ENCODE measurements at places on chromosomes 12 and 14. TPM values are rescaled to one million over a fixed set of nuclear protein-coding genes. Genes with fewer than 3 reads are reported as not detected.

GRCh38 chr14:92638904-92639303 lies 109.5 kb downstream of the LGMN start:
- DNase-seq, result no peak

GRCh38 chr14:85336817-85337216 lies 193.1 kb upstream of the FLRT2 start:
- DNase-seq, result no peak

GRCh38 chr12:128864516-128865186 lies 11.4 kb downstream of the GLT1D1 start:
- DNase-seq, result no peak

DNA sequence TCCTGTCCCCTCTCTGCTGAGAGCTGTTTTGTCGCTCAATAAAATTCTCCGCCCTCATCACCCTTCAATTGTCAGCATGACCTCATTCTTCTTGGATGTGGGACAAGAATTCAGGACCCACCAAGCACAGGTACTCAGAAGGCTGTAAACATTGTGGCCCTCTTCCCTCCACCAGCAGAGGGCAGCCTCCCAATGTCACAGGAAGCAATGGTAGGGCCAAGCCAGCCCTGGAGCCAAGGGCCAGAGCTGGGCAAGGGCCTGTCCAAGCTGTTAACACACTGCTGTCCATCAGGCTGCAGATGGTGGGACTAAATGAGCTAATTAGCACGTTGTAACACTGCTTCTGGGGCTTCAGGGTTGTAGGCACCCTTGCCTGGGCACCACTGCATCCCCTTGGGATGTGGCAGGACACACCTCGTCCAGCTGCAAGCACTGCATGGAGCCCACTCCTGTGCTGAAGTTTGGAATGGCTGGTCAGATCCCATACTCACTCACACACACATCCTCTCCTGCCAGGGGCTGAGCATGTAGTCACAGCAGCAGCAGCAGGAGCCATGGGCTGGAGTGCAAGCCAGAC lies 62.7 kb upstream of the HECTD1 start:
- DNase-seq, result no peak

DNA sequence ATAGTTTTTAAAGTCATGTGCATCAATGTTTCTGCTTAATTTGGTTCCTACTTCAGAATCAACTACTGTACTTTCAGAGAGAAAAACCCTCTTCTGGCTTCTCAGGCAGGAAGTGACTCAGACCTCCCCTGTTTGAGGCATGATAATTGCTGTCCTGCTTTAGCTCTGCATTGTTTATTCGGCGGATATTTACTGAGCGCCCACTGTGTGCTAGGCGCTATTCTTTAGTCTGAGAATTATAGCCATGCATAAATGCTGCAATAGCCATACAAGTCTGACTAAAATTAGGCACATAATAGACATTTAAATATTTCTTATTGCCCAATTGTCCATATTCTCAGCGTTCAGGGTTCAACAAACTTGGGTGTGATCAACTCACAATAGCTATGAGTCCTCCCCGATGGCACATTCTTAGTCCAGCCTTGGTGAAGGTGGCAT lies 6.1 kb upstream of the AMIGO2 start:
- DNase-seq, result no peak

Gene EML1
- total RNA-seq, result 92.9 TPM

Measured in tongue (tissue), 3 donors.